ENCODE measurements at places on chromosomes 7 and 10. TPM values are rescaled to one million over a fixed set of nuclear protein-coding genes. Genes with fewer than 3 reads are reported as not detected.
A peak's percentile ranks its signal among the peaks of the same experiment; 100 is the strongest.

DNA sequence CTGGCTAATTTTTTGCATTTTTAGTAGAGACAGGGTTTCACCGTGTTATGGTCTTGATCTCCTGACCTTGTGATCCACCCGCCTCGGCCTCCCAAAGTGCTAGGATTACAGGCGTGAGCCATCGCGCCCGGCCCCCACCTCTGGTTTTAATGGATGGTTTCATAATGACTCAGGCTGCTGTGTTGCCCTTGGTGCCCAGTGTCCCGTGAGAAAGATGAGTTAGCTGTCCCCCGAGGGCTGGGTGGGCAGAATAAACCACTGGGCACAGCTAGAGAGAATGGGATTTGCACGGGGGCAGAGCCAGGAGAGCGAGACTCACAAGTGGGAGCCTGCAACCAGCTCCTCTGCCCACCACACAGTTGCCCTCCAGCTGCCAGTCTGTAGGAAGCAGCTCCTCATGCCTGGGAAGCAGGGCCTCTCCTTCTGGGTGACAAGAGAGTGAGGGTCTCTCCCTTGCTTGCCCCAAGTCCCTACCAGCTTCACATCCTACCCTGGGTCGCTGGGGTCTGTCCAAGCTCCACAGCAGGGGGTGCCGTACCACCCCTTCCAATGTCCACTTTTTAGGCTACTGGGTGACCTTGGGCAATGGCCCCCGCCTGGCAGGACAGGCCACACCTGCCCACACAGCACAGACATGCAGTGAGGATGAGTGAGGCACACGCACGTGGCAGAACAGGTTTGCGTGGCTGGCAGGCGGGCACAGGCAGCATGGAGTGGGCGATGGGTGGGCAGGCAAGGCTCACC, 16.1 kb upstream of the NDST2 start:
- DNase-seq = peak; percentile 90

- no peak for DNase-seq
These were observed 33.0 kb upstream of the CHST15 start for GRCh38 chr10:124126145-124126982.

DNA sequence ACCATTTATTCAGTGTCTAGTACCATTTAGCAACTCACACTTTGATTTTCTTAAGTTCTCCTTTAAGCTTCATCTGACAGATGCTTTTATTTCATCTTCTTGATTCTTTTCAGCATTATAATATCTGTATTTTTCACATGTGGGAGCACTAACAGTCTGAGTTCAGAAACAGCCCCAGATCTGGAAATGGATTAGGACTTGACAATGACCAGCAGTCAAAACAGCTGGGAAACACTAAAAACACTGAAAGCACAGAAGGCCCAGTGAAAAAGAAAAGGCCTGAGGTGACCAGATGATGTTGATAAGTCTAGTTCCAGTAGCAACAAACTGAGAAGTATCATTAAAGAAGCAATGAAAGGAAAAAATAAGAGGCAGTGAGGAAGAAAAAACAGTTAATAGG, 304.7 kb upstream of the MYO3A start:
- DNase-seq = no peak

GRCh38 chr7:95478272-95479037, 7.3 kb upstream of the ASB4 start:
- peak; percentile 72 for DNase-seq

DNA sequence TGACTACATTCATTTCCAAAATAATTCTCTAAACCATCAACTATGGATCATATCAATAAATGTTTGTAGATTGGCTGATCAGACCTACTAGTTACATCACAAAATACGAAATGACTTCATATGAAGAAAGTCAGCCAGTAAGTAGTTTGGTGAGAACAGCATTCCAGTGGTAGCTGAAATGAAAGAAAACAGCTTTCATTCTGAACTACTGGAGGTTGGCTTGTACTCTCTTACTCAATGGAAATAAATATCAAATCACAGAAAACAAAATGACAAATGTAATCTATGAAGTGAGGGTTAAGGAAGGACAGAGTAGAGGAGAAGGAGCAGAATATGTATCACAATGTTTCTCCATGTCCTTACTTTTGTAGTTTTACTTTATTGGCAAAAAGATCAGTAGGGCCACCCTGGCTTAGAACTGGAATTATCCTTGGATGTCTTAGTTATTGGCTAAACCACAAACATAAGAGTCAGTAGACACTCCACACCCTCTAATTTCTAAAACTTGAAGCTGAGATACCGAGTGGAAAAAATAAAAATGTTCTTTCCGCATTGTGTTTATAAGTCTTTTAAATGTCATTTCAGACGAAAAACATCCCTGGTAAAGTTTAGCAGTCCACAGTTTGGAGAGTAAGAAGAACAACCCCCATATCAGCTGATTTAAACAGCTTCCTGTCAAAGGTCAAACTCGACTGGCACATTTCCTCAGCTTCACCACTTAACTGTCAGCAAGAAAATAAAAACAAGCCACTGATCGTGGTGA, 74.0 kb upstream of the DGKI start:
- no peak for DNase-seq

GRCh38 chr10:127434006-127434405, 115.1 kb upstream of the NPS start:
- no peak for DNase-seq

DNA sequence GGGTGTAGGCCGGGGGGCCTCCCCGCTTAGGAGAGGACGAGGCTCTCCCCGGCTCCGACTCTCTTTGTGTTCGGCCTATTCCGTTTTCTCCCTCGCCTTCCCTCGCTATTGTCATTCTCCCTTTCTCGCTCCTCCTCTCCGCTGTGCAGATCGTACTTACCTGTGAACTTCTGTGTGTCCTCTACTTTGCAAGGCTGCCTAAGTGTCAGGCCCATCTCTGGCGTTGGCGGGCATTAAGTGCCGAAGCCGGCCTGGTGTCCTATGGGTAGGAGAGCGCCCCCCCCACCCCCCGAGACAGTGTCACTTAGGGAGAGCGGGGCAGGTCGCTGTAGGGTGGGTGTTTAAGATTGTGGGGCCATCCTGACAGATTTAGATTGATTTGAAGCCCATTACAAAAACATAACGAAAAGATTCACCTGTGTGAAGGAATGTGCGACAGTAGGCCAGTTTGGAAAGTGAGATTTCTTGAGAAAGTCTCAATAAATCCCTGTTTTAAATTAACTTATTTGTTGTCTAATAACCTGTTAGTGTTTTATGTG, 579 bp downstream of the RBM33 start:
- DNase-seq = peak; percentile 37

- DNase-seq = peak; percentile 71
These were observed 117.0 kb downstream of the OAT start for GRCh38 chr10:124301736-124302135.

DNA sequence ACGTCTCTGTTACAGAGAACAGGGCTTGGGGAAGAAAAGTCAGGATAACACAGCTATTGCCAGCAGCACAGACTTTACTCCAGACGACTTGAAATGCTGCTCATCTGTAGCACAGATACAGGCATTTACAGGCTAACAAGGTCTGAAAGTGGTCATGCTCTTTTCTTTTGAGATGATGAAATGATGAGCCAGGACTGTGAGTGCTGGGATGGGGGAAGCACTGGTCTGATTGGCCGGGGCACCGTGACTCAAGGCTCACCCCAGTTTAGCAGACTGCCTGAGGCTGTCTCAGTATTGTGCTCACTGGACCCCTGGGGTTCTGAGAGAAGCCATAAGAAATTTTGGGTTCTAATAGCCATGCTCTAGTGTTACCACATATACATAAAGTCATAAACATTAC, 12.4 kb downstream of the SMKR1 start:
- peak; percentile 29 for DNase-seq

GRCh38 chr10:44988957-44989585, 10.5 kb upstream of the DEPP1 start:
- no peak for DNase-seq

GRCh38 chr10:129914153-129914855, 49.8 kb downstream of the EBF3 start:
- DNase-seq = no peak

DNA sequence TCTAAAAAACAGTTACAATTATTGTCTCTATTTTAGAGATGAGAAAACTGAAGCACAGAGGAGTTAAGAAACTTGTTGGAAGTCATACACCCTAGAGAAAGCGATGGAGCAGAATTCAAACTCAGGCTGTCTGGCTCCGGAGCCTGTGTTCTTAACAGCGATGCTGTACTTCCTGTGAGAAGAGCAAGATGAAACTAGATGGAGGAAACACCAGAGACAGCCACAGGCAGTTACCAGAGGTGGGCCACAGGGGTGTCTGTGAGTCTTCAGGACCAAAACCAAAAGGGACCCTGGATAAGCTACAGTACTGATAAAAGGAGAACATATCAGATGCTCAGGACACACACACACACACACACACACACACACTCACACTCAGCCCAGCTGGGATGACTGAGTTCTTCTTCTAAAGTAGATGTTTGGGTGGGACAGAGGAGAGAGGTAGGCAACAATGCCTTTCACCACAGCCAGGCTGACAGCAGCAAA, 289.2 kb downstream of the FZD1 start:
- DNase-seq = no peak

BMPER gene
- total RNA-seq = 7.2 TPM

SNX10 gene
- 31.1 TPM for total RNA-seq

GRIFIN gene
- not detected for total RNA-seq
